ENCODE measurements at places on chromosomes 7 and 10. TPM values are rescaled to one million over a fixed set of nuclear protein-coding genes. Genes with fewer than 3 reads are reported as not detected.

The OR6V1 gene
- not detected for polyA plus RNA-seq

The MMD2 gene
- 0.24 TPM for polyA plus RNA-seq

The C7orf33 gene
- not detected for polyA plus RNA-seq

The CHN2 gene
- 33.6 TPM for polyA plus RNA-seq

The R3HCC1L gene
- polyA plus RNA-seq = 18.2 TPM

The VWDE gene
- 0.66 TPM for polyA plus RNA-seq

DNA sequence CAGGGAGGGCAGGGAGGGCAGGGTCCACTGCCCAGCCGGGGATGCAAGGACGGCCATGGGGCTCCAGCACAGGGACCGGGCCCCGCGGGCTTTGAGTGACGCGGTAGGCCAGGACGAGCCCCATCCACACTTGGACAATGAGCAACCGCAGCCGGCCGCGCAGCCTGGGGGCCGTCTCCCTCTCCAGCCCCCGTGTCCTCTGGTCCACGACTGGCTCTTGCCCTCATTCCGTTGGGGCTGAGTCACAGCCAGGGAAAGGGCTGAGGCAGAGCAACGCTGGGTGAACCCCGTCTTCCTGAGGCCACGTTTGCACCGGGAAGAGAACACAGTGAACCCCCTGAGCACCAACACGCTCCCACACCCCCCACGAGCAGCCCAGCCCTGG, 23.7 kb downstream of the SHH start:
- no peak for DNase-seq

DNA sequence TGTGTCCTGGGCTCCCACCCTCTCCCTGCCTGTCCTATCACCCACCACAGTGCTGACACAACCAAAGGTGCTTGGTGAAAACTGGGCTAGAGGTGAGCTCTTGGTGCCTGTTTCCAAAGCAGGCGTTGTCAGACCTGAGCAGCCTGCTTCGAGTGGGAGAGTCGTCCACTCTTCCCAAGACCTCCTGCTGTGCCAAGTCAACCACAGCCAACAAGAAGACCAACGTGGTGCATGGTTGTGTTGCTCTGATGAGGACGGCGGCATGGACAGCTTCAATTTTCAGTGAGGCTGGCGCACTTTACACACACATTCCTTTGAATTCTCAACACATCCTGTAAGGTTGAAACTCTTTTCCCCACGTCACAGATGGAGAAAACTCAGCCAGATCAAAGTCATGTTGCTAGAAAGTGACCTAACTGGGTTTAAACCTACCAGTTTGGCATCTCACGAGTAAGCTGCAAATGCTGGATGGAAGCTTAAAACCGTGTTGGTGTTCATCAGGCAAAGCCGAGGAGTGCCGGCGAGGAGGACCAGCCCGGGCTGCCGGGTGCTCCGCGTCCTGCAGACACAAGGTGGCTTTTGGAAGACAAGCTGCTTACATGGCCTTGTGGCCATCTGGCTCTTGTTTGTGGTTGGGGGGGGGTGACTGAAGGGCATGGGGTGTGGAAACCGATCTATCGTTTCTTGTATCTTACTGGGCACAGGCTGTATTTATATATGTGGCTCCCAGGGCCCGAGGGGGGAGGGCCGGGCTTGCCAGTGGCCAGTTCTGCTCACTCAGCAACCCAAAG, 39.3 kb downstream of the INSIG1 start:
- DNase-seq = no peak

DNA sequence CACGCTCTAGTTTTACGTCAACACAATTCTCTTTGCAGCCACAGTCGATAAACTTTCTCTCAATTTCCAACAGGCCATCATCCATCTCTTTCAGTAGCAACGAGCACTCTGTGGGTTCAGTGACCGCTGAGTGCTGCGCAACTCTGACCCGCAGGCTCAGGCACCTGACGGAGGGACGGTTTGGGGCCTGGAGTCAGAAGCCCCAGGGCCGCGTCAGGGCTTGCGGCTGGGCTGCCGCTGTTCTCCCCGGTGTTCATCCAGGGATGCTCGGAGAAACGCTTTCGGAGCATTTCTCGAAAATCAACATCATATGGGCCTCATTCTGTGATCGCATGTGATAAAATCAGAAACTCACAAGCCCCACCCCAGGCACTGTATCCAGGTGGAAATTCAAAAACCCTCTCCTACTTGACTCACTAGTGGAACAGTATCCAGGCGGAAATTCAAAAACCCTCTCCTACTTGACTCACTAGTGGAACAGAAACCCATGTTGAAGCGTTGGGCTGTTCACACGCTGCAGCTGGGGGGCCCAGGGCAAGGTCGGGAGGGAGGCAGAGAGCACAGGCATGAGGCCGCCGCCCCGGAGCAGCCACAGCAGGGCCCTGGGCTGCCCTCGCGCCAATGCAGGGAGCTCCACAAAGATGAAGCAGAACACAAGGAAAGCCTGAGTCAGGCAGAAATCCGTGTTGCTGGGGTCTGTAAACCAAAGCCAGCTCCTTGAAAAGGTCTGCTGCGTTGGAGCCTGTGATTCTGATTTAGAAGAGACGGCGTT, 73.3 kb upstream of the NKX6-2 start:
- no peak for DNase-seq

DNA sequence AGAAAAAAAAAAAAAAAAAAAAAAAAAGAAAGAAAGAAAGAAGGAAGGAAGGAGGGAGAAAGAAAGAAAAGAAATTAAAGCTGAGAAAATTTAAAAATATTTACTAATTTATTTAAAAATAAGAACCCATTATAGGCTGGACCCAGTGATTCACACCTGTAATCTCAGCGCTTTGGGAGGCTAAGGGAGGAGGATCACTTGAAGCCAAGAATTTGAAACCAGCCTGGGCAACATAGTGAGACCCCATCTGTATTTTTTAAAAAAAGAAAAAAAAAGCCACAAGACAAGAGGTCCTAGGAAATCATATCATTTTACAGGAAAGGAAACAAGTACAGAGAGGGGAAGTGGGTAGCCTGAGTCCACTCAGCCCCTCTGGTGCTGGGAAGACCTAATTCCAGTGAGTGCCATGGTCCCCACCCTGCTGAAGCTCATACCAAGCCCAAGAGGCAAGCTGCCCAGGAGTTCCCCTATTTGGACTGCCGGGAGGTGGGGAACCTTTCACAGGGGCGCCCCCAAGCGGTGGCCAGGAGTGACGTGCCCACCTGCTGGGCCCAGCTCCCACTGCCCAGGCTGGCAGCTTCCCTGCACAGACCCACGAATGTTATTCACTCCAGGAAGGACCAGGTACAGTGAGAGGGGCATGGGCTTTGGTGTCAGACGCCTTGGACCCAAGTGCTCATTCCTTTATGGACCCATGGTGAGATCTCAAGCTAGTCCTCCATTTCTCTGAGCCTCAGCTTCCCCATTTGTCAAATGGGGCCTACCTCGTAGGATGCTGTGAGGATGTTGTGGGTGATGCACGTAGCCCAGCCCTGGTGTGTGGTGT, 133.6 kb downstream of the ZMIZ1 start:
- no peak for DNase-seq

DNA sequence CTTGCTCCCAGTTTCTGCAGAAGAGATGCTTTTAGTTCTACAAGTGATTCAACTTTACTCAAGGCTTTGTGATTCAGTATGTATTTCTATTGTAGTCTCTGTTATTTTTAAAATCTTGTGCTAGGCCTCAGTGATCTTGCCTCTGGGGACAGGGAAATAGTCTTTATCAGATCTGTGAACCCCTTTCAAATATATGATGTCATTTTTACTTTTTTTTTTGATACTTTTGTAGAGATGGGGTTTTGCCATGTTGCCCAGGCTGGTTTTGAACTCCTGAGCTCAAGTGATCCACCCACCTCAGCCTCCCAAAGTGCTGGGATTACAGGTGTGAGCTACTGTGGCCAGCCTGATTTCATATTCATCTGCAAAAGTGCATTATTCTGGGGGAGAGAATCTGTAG, 3.4 kb downstream of the SNX10 start:
- no peak for DNase-seq

DNA sequence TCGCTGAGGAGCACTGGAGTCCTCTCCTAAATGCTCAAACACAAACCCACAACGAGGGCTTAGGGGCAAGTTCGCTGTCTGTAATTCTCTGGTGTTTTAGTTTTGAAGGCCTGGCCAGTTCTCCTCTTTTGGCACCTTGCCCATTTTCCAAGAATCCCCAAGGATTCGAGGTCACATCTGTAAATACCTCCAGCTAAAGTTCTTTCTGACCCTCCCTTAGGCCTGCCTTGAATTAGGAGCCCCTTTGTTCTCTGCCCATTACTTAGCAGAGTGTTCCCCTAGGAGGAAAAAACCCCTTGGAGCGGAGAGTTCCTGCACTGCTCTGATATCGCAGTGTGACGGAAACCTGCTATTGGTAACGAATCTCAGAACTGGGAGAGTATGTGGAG, 743 bp upstream of the PYROXD2 start:
- no peak for DNase-seq

GRCh38 chr10:6202684-6203330, at the start of gene PFKFB3:
Gene PFKFB3 (plus strand): TSS chr10:6202932. CDS start chr10:6203261, 329 bp downstream.
- DNase-seq = peak; percentile 92

DNA sequence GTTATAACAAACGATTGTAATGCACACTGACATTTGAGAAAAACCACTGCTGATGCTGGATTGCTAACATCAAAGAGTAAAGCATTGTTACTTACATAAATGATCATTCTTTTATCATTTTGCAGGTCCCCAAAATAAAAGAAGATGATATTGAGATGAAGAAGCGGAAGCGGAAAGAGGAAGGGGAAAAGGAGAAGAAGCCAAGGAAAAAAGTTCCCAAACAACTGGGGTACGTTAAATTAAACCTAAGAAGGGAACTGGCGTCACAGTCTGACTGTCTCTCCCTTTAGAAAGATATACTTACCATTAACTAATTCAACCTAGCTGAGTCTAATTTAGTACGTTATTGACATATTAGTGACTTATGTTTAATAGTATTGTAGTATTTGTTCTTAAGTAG, 28.1 kb downstream of the UBN2 start:
- DNase-seq = no peak

DNA sequence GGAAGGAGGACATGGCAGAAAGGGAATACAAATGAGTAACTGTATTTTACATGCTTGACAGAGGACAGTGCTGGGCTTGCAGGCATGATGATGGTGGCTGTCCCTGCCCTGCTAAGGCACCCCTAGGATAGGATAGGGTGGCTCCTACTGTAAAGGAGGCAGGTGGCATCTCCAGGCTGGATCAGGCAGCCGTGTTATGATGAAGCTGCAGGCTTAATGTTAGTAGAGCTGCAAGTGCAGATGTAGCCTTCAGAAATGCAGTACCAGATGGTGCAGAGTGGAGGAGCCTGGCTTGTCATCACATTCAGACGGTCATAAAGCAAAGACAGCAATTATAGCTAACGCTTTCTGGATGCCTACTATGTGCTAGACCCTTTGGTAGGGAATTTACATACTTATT, 287.9 kb upstream of the PODXL start:
- no peak for DNase-seq

DNA sequence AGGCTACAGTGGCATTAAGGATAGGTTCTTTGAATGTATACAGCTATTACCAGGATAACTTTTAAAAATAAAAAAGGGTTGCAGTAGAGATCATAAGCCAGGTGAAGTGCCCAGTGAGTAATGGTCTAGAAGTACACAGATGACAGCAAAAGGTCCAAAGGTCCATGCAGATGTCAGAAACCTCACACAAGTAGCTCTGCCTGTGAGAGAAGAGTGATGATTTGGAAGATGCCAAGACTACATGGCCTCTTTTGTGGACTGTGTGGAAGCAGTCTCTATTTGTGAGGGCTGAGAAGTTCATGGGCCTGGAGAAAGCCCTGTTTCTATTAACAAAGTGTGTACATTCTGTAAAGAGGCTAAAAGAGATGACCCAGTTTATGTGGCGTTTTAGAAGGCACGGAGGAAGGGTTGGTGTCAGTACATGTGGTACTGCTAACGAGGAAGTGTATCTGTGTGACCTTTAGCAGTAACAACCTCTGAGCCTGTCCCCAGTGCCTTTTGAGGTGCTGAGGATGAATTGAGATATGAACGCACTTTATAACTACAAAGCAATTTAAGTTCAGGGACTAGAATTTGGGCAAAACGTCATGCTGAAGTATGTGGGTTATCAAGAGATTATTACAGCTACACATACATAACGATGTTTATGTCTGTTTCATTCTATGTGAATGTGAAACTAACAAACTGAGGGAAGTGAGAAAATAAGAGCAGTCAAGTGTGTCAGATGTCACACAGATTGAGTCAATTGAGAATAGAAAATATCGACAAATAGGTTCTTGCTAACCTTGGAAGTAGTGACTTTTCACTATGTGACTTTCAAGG, 7.6 kb downstream of the CYCS start:
- peak; percentile 76 for DNase-seq

DNA sequence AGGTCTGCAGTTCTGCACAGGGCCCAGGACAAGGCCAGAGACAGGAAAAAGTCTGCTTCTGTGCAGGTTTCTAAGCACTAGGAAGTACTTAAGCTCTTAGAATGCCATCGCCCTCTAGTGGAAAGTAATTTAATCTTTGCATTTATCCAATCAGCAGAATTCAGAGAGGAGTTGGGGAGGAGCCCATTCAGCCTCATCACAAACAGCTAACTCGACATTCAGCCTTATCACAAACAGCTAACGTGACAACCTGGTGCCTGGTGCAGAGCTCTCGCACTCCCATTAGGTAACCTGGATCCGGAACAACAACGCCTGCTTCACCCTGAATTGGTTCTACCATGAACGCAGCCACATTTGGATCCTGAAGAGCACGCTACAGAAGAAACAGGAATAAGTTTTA, 15.2 kb downstream of the OAT start:
- peak; percentile 70 for DNase-seq

GRCh38 chr10:3477683-3478082, 305.1 kb upstream of the PITRM1 start:
- peak; percentile 50 for DNase-seq

DNA sequence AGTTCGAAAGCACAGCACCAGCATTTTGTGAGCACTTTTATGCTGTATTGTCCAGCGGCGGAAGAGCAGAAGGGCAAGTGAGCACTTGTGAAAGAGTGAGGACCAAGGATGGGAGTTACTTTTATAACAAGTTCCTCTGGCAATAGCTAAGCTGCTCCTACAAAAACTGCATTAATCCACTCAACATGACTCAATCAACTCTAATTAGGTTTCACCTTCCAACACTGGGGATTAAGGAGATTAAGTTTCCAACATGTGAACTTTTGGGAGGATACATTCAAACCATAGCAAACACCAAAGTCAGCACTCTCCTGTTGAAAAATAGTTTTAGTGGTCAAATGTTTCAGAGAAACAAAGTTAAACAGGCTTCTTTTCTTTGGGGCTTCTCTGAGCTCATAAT, 844.5 kb downstream of the REEP3 start:
- DNase-seq = no peak

DNA sequence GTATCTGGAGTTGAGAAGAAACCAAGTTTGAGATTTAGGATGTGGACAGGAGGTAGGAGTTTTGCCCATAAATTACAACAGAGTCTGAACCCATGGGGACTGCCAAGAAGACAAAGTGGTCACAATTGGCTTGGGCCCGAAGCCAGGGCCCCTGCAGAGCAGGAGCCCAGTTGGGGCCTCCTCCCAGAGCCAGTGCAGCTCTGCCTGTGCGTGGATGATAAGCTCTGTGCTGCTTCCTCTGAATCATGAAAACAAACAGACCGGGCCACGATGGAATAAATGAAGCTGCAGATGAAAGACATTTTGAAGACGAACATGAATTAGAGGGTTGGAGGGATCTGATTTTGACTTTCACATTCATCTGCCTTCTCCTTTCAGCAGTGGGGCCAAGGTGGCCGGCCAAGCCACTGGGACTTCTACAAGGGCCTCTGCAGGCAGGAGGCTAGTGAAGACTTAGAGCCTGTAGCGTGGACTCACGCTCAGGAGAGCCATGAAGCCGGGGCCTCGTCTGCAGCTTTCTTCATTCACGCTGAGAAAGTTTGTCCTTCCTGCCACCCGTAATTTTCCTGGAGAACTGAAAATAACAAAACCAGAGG, 156.8 kb upstream of the LYZL1 start:
- no peak for DNase-seq

GRCh38 chr7:3370068-3370830, 69.2 kb downstream of the SDK1 start:
- no peak for DNase-seq

Measured in large intestine (tissue), 12 donors.